ENCODE measurements at places on chromosomes 3 and 15.
A peak's percentile ranks its signal among the peaks of the same experiment; 100 is the strongest.

DNA sequence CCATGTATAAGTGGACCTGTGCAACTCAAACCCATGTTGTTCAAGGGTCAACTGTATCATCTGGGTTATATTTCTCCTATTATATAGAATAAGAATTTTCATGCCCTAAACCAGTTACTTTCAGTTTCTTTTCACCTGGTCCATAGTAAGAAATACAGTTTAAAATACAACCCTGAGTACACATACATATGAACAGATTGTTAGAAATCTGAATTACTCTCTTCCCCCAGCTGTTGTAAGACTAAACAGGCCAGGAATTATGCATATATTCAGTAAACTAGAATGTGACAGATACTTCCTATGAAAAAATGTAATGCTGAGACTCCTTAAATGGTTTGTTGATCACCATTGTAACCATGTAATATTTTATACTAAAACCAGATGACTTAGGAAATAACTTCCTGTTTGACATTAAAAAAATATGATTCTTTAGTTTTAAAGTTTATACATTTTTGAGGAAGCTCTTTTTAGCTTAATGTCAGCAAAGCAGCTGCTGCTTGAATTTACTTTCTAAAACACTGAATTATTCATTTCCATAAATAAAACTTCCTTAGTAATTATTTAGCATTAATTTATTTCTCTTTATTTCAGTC, 52.5 kb upstream of the ZCWPW2 start:
- no peak for DNase-seq

GRCh38 chr15:67224889-67225288, 29.6 kb downstream of the AAGAB start:
- peak; percentile 93 for DNase-seq

DNA sequence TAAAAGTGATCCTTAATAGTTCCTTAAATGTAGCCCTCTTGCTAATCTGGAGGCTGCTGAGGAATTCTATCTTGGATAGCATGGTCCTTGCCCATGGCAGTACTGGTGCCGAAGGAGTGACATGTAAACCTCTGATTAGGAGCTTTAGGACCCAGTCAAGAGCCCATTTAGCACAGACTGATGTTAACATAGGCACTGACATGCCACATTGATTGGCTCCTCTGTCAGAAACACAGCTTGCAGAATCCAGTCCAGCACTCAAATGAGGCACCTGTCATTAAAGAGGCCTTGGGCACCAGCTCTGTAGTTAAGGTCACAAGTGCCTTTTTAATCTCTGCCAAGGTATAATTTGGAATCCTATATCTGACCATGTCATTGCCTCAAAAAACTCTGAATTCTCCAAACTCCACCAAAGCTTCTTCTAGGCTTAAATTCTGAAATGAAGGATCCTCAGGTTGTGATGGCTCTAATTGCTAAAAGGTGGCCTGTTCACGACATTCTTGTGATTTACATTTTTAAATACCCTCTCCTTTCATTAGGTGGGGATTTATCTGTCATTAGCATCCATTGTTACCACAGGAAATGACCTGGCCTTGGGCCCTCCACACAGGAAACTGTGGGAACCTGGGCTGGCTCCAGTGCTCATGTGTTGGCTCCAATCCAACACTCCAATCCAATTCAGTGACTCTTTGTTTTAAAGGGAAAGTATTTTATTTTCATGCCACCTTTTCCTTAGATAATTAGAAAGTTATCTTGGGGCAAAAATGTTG, 57.3 kb upstream of the RNF7 start:
- DNase-seq = peak; percentile 75

DNA sequence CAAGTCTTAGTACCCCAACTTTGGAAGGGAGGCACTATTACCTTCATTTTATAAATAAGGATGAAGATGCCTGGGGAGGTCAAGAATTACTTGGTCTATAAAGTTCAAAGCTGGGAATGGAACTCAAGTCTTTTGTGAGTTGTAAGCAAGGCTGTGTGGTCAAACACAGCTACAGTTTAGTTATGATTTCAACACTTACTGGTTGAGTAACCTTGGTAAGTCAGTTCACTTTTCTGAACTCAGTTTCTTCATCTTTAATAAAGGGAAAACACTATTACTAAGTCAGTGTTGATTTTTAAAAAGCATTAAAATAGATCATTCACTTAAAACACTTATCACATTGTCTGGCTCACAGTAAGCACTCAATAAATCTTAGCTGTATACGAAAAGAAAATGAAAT, 200.4 kb upstream of the ADAMTS9 start:
- DNase-seq = no peak

- no peak for DNase-seq
These were observed 23.9 kb upstream of the AADACL2 start for GRCh38 chr3:151709847-151710246.

- no peak for DNase-seq
These were observed 453.7 kb downstream of the FGF12 start for GRCh38 chr3:192273697-192274010.

DNA sequence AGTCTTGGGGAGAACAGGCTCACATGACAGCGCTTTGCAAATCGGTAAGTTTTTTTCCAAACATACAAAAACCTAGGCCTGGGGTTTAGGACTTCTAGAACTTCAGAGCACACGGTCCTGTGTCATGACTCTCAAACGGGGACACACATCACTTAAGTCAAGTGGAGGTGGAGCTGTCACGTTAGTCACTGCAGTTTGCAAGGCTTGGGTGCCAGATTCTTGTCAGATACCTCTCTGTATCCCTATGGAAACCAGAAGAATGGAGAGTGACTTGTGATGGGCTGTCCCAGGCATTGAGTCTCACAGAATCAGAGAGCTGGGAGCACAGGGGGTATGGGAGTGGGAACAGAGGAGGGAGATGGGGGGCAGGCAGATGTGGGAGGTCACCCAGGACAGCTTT, 64.8 kb downstream of the DUT start:
- no peak for DNase-seq

DNA sequence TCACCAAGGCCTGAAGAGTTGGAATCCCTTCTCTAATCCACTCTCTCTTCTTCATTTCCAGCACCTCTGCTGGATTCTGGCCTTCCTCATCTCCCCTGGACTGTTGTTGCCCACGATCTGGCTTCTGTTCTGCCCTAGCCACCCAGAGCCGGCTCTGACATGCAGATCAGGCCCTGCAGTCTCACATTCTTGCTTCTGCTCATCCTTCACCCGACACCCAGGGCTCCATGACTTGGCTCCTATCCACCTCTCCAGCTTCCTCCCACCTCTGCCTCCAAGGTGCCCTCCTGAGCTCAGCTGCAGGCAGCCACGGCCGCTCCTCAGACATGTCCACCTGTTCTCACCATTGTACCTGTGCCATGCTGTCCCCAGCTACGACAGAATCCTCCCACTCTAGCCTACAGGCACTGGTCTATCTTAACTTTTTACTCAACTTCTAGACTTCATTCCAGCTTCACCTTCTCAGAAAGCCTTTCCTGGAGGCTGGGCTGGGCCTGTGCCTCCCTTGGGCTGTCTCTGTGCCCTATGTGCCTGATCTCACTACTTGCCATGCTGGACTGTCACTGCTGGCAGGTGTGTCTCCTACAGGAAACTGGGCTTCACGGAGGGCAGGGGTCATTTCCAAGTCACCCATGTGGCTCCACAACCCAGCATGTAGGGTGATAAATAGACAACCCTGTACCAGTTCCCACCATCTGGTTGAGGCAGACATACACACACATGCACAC, 16.0 kb upstream of the TBC1D21 start:
- no peak for DNase-seq

DNA sequence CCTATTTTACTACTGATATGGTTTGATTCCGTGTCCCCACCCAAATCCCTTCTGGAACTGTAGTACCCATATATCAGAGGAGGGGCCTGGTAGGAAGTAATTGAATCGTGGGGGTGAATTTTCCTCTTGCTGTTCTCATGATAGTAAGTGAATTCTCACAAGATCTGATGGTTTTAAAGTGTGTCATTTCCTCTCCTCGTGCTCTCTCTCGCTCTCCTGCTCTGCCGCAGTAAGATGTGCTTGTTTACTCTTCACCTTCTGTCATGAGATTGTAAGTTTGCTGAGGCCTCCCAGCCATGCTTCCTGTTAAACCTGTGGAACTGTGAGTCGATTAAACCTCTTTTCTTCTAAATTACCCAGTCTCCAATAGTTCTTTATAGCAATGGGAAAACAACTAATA, 81.2 kb upstream of the ZBTB20 start:
- DNase-seq = no peak

- no peak for DNase-seq
These were observed 118.9 kb upstream of the CCDC54 start for GRCh38 chr3:107258300-107258699.

DNA sequence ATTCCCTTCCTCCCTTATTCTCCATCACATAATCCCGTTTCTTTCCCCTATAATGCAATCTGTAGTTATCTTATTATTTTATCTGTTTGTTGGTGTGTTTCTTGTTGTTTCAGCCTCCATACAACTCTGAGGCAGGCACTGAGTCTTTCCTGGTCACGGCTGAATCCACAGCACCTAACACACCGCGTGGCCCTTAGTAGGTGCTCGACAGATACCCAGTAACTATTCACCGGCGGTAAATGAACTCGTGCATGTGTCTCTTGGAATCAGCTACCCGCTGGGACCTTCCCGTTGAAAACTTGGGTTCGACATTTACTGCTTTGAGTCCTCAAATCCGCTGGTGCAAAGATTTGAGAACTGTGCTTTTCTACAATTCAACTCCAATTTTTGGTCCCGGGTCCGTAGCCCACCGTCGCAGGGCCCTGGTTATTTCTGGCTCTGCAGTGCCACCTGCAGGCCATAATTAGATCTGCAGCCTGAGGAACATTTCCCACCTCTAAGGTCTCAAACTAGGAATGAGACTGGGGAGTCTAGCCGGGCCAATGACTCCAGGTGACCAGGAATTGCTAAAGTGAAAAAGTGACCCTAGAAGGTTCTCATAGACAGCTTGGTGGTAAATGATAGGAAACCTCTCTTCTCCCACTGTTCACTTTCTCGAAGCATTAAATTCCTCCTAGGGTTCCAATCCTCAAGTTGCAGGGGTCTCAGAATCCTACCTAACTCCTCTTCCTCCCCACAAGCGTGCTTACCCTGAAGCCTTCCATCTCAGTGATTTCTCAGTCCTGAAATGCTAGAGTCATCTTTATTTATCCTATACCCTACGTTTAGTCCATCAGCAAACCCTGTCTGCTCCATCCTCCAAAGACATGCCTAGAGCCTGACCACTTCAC, 40.0 kb upstream of the TRH start:
- no peak for DNase-seq

DNA sequence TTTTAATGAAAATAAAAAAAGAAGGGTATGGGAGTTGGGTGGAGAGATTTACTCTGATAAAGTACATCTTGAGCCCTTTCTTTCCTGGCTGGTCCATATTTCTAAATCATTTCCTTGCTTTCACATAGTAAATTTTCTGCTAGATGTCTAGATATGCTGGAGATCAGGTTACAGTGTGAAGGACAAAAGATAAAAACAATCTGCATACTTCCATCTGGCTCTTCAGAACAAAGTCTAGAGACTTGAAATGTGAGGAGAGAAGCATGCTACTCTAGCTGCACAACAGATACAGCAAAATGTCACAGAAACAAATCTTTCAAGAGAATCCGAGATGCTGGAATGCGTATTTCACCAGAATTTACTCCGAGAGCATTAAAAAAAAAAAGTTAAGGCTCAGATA, 42.2 kb downstream of the FOXP1 start:
- DNase-seq = no peak

GRCh38 chr3:11157421-11157820, 3.1 kb downstream of the HRH1 start:
- no peak for DNase-seq

Measured in mammary epithelial cell (primary cell).